RWPE2 (cell line): ENCODE measurements at places on chromosomes 1 and 21.

DNA sequence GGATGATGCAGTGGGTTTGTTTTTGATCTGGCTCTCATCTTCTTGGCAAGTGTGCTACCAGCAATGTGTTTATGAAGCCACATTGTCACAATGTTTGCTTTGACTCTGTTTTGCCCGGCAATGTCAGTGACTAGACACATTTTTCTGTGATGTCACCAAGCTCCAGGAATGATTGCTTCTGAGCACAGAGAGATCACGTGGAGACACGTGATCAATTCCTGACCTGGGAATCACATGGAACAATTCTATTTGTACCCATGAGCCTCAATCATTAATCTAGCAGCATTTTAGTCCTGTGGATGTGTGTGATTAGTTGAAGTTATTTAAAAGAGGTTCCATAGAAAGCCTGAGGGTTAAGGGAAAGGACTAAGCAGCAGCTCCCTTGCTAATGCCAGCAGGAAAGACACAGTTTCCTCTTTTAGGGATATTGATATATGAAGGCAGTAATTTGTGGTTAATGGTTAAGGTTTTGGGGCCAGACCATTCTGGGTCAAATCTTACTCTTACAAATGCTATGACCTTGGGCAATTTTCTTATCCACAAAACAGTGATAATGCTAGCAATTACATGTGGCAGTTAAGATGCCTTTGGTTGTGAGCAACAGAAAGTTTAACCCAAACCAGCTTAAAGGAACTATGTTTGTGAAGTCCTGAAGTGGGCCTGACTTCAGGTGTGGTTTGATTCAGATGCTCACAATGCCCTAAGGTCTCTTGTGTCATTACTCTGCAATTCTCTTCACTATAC is 59.0 kb downstream of the FASLG start:
- H3K36me3 ChIP-seq = no peaks in the 10 kb centered on the region
- H3K4me1 ChIP-seq = peaks cover 15% of the 10 kb centered on the region
- no peak for DNase-seq
- peak overlapping the region; percentile 71 for H3K27ac ChIP-seq
- no peak overlapping the region for H3K4me3 ChIP-seq

DNA sequence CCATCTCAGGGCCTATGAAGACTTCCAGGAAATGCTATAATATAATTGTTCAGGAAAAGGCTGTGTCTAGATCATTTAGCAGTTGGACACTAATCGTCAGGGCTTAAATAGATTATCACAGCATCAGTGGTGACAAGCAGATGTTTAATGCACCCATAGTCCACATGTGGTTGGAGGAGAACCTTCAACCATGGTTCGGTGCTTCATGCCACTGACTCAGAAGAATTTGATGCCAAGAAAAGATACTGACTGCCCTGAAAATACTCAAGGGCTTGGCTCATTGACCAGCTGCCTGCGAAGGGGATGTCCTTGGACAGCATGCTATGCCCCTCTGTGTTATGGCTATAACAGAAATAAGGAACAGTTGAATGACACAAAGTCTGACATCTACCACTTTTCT is 175.7 kb downstream of the HHIPL2 start:
- no peak for DNase-seq
- H3K36me3 ChIP-seq = no peaks in the 10 kb centered on the region
- no peak overlapping the region for H3K4me3 ChIP-seq

DNA sequence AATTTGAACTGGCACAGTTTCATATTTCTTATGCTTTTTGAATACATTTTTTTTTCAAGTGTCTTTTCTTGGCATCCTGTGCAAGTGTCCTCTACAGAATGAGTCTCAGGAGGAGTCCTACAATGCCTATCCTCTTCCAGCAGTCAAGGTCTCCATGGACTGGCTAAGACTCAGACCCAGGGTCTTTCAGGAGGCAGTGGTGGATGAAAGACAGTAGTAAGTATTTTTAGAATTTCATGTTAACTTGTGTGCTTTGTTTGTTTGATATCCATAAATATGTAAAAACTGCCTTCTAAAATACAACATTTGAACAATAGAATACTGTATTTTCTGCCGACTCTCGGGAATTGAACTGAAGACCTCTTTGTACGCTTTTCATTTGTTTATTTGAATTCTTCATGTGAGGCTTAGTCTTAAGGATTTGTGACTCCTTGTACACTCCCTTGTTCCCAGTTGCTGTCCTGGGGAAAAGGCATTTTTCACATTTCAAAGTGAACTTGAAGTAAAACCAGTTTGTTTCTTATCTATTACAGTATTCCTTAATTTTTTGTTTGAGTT is 56.6 kb downstream of the NCF2 start:
- no peak for DNase-seq
- H3K36me3 ChIP-seq = peaks cover 95% of the 10 kb centered on the region
- H3K27me3 ChIP-seq = no peaks in the 10 kb centered on the region
- peaks cover 7% of the 10 kb centered on the region for H3K4me1 ChIP-seq

GRCh38 chr1:176691251-176692228 is 228.6 kb downstream of the PAPPA2 start:
- DNase-seq = no peak
- no peak overlapping the region for H3K27ac ChIP-seq
- peaks cover 3% of the 10 kb centered on the region for H3K4me1 ChIP-seq
- no peak overlapping the region for H3K4me3 ChIP-seq

DNA sequence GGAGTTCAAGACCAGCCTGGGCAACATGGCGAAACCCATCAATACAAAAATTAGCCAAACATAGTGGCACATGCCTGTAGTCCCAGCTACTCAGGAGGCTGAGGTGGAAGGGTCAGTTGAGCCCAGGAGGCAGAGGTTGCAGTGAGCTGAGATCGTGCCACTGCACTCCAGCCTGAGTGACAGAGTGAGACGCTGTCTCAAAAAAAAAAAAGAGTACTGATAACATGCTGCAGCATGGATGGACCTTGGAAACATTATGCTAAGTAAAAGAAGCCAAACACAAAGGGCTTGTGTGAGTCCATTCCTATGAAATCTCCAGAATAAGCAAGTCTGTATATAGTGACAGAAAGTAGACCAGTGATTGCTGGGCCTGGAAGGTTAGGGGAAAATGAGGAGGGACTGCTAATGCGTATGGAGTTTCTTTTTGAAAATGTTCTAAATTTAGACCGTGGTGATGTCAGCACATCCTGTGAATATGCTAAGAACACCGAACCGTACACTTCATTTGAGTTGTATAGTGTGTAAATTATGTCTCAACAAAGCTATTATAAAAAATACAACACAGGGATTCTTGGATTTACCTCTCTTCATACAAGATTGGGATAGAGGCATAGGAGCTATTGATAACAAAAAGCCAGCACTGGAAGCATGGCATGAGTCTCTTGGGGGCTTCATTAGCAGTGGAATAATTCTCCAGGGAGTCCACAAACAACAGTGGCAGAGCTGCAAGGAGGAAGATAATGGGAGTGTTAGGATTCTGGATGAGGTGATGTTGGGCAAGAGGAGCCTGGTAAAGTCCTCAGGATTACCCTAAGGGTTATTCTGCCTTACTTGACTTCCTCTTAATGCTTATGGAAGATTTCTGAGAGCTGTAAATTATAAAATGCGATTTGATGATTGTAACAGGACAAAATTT is 73.5 kb downstream of the TTC3 start:
- no peaks in the 10 kb centered on the region for H3K27me3 ChIP-seq
- H3K4me1 ChIP-seq = peaks cover 2% of the 10 kb centered on the region
- peaks cover 70% of the 10 kb centered on the region for H3K36me3 ChIP-seq
- no peak overlapping the region for H3K4me3 ChIP-seq
- no peak for DNase-seq

DNA sequence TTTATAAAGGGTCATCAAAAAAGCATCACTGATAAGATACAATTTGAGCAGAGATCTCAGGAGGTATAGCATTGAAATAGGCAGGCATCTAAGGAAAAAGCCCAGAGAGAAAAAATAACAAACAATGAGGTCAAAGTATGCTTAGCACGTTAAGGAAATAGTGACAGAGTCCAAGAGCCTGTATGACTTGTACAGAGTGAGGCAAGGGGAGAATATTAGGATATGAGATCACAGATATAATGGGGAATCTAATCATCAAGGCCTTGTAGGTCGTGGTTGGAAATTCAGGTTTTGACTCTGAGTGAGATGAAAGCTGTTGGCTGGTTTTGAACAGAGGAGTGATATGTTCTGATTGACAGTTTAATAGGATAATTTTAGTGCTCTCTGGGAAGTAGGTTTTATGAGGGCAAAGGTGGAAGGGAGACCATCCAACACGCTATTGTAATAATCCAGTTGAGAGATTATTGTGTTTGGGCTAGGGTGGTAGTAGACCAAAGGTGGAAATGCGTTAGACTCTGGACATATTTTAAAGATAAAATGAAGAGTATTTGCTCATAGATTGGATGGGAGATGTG is 644.6 kb upstream of the TMPRSS15 start:
- H3K36me3 ChIP-seq = no peaks in the 10 kb centered on the region
- no peaks in the 10 kb centered on the region for H3K4me1 ChIP-seq
- no peak overlapping the region for H3K27ac ChIP-seq
- DNase-seq = no peak

DNA sequence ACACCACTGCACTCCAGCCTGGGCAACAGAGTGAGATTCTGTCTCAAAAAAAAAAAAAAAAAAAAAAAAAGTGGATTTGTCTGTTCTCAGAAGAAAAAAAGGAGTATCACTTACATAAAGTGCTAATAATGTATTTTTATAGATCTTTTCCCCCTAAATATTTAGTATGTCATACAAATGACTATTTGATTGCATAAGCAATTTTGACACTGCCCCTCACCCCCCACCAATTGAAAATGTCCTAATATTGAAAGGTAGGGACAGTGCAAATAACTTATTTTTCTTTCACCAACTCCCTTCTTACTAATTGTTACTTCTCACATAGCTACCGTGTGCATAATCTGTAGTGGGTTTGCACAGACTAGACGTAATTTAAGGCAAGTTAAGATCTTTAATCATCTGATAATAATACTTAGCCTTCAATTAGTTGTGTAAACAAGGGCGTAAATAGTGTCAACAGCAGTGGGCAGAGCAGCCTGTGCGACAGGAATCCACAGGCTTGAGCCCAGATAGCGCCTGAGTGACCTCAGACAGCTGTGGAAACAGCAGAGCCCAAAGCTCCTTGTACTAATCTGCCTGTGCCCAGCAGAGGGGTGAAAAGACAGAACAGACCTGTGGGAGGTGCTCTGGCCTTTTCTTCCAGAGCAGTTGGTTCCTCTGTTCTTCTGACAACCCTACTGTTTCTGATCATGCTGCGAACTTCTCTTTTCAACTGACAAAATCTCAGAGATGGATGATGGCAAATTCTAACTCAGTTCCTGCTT is 4.5 kb upstream of the IER5 start:
- H3K4me3 ChIP-seq = no peak overlapping the region
- H3K27ac ChIP-seq = no peak overlapping the region
- H3K36me3 ChIP-seq = no peaks in the 10 kb centered on the region
- H3K27me3 ChIP-seq = no peaks in the 10 kb centered on the region
- no peak for DNase-seq

DNA sequence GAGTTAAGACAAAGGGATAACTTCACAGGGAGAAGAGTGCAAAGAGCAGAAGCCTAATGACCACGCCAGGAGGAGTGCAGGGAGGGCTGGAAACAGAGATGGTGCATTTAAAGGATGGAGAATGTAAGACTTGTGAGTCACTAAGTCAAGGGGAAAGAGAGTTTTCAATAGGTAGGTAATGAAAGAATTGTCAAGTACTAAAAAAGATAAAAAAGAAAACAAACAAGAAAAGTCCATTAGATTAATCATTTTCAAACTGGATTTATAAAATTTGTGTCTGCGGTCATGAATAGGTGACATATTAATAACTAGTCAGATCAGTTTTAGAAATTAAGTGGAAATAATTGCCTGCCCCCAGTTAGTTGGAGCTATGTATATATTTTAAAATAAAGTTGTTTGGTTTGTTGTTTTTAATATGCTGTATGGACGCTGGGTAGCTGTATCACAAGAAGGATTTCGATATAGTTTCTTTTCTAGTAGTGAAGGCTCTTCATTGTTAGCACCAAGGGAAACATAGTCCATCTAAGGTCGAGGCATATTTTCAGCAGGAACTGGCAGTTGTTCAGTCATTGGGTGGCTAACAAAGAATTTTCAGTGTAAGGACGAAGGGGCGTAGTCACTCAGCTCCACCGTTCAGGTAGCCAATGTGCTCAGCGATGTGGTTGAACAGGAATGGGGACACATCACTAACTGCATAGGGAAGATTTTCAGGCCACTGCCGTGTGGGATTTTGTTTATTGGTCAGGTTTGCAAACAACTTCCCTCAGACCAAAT is 203.0 kb downstream of the TGFB2 start:
- no peak overlapping the region for H3K27ac ChIP-seq
- DNase-seq = no peak
- H3K36me3 ChIP-seq = no peaks in the 10 kb centered on the region
- H3K4me1 ChIP-seq = no peaks in the 10 kb centered on the region
- no peaks in the 10 kb centered on the region for H3K27me3 ChIP-seq

- no peaks in the 10 kb centered on the region for H3K27me3 ChIP-seq
- DNase-seq = no peak
- peaks cover 16% of the 10 kb centered on the region for H3K4me1 ChIP-seq
- H3K27ac ChIP-seq = peak overlapping the region; percentile 70
- H3K4me3 ChIP-seq = no peak overlapping the region
- peaks cover 62% of the 10 kb centered on the region for H3K36me3 ChIP-seq
These were observed 13.5 kb downstream of the VANGL1 start for GRCh38 chr1:115655306-115655663.

- DNase-seq = no peak
- no peak overlapping the region for H3K27ac ChIP-seq
- no peaks in the 10 kb centered on the region for H3K4me1 ChIP-seq
- H3K36me3 ChIP-seq = no peaks in the 10 kb centered on the region
- H3K27me3 ChIP-seq = no peaks in the 10 kb centered on the region
These were observed 233.7 kb upstream of the NFIA start for GRCh38 chr1:60848583-60849188.

DNA sequence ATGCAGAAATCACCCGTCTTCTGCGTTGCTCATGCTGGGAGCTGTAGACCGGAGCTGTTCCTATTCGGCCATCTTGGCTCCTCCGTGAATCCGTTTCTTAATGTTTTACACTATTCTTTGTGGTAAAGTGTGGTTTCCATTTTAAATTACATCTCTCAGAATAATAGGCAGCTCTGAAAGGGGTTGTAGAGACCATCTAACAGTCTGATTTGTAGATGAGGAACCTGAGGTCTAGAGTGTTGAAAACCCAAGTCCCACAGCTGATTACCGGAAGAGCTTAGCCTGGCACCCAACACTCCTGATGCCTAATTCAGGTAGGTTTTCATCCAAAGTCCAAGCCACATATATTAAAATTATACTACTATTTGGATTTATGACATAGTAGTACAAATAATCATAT is 144.0 kb downstream of the LEPR start:
- H3K4me3 ChIP-seq = no peak overlapping the region
- no peak for DNase-seq
- H3K27me3 ChIP-seq = no peaks in the 10 kb centered on the region
- no peaks in the 10 kb centered on the region for H3K36me3 ChIP-seq
- H3K4me1 ChIP-seq = no peaks in the 10 kb centered on the region

GRCh38 chr1:119009312-119009655 is 21.1 kb upstream of the TBX15 start:
- no peaks in the 10 kb centered on the region for H3K4me1 ChIP-seq
- DNase-seq = no peak
- H3K27me3 ChIP-seq = peaks cover 45% of the 10 kb centered on the region
- no peaks in the 10 kb centered on the region for H3K36me3 ChIP-seq
